ENCODE measurements at places on chromosomes 5 and 9.

DNA sequence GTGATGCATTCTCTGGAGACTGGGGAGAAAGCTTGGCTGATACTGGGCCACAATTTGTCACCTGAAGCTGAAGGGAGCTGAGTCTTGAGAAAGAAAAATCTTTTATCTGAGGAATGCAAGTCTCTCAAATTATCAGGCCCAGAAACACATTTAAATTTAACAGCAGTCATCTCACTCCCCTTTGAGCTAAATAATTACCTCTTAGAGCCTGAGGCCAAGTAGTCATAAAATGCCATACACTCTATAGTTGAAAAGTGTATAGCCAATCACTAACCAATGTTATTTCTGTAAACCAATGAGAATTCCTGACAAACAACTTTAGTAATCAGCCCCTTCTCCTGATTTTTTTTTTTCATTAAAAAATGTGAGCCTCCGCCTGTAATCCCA is 32.7 kb upstream of the DAPK1 start:
- no peak for DNase-seq

GRCh38 chr9:81787747-81788632 is 98.6 kb upstream of the TLE1 start:
- DNase-seq, result no peak

- DNase-seq, result no peak
These were observed 670.5 kb upstream of the RGMB start for GRCh38 chr5:98102936-98103335.

DNA sequence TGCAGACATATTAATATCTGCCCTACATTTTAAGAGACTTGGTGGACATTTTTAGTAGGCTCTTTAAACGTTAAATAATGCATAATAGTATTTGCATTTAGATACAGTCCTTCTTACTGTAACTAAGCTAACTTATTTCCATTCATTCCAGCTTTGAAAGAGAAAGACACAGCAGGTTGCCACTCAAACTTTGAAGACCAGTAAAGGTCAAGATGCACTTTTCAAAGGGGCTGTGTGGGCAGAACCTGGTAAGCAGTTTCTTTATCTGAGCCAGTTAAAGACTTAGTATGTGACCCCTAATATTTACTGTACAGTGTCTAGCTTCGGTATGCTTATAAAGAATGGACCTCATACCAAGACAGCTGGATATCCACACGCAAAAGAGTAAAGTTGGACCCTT is 20.8 kb downstream of the PLGRKT start:
- no peak for DNase-seq

DNA sequence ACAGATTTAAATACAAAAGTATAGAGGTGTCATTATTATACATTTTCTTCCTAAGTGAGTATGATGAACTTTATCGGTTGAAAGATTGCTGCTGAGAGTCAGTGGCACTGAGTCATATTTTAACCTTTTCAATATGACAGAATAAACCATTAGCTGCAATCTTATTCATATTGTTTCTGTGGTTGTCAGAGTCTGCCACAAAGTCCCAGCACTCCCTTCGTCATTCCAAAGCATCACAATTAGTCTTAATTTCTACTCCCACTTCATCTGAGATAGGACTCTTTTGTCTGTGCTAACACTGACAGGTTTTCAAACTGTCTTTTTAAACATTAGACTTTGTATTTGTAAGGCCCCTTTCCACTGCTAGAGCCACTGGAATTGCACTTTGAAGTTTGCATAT is 656.9 kb downstream of the MTRR start:
- DNase-seq, result no peak

DNA sequence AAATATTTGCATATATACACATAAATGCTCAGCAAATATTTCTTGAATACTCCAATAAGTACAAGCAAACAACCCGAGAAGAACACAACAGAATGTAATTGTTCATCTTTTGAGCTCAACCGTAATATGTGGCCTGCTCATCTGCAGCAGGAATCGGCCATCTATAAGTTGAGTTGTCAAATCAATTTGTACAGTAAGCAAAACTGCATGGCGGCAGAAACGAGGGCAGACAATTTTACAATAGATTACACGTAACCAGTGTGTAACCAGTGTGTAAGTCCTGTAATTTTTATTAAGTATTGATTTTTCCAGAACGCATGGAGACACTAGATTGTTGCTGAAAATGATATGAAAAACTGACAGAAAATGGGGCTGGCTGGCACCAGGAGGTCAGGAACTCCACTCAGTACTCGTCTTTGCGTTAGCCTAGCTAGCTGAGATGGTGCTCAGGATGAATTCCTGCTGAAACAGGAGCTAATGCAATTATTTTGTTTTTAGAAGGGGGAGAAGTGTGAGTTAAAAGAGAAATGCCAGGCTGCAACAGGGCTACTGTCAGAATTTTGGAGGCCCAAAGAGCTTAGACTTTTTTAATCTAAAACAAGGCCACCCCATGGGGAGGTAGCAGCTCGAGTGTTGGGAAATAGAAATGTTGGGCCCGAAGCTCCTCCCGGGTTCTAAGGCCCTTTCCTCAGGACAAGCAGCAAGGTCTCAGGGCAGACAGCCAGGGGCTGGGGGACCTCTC is 682 bp downstream of the DHX29 start:
- no peak for DNase-seq

GRCh38 chr5:96997265-96997859 is 61.5 kb downstream of the LNPEP start:
- DNase-seq, result peak; percentile 18

GRCh38 chr5:761059-761771 is 23.3 kb downstream of the ZDHHC11B start:
- no peak for DNase-seq

All from activated CD4-positive, alpha-beta T cell treated with anti-CD3 and anti-CD28 coated beads for 4 hours (primary cell).